Spinal cord (tissue), 10 donors: ENCODE measurements at places on chromosomes 12 and 14. TPM values are rescaled to one million over a fixed set of nuclear protein-coding genes. Genes with fewer than 3 reads are reported as not detected.
A peak's percentile ranks its signal among the peaks of the same experiment; 100 is the strongest.

DNA sequence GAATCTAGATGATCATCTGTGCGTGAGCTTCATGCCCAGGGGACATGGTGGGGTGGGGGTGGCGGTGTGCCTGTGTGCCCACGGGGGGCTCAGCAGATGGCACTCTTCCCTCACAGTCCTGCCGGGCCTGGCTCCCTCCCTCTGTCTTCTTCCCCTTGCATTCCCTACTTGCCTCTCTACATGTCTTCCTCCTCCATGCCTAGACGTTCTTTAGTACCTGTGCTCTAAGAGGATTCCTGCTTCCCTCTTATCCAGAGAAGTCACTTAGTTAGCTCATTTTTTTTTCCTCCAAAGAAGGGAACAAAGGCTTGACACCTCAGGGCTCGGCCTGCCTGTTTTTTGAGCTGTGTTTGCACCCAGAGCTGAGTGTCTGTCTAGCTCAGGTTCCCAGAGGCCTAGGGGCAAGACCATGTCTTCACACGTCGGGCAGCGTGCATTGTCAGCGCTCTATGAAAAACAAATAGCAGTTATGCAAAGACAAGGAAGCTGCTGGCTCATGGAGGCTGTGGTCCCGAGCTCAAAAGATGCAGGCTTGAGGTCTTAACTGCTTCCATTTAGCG lies 48.8 kb downstream of the NINJ2 start:
- no peak for DNase-seq

GRCh38 chr14:77186911-77187648 lies 5.5 kb downstream of the TMEM63C start:
- peak; percentile 30 for DNase-seq

DNA sequence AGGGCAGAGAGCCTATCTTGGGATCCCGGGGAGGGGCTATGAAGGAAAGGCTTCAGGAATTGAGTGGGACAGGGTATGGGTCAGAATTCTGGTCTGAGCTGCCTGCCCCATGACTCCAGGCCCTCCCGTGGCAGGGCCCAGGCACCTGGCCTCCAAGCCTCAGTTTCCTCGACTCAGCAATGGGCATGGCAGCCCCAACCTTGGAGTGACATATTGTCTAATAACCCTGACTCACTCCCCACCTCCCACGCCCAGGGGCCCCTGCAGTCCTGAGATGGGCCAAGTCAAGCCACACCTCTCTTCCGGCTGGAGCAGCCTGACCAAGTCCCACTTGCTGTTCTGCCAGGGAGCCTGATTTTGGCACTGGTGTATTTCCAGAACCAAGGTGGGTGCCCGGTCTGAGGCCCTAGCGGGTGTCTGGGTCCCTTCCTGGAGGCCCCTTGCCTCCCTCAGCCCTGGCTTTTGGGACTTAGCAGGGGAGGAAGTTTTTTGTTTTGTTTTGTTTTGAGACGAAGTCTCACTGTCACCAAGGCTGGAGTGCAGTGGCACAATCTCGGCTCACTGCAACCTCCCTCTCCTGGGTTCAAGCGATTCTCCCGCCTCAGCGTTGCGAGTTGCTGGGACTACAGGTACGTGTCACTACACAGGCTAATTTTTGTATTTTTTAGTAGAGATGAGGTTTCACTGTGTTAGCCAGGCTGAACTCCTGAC lies 40.3 kb upstream of the RCOR1 start:
- DNase-seq, result no peak

DNA sequence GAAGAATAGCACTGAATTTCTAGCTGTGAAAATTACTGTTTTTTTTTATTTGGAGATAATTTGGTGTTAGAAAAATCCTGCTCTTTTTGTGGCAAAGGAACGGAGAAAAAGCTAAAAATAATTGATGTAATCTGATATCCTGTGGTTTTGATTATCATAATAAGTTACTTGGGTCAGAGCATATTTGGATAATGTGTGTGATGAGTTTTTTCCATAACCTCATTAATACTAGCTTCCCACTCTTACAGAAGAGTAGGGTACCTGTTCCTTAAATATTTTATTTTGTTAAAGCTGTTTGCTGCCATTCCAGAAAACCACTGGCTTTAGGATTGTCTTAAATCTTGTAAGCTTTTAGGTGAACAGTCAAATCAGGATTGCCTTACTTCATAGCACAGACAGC lies 4.7 kb downstream of the PSMC6 start:
- no peak for DNase-seq

GRCh38 chr14:33307691-33308251 lies 369.1 kb downstream of the NPAS3 start:
- peak; percentile 68 for DNase-seq

- DNase-seq, result peak; percentile 50
Measured at GRCh38 chr14:70887737-70888499, 19.3 kb upstream of the PCNX1 start.

DNA sequence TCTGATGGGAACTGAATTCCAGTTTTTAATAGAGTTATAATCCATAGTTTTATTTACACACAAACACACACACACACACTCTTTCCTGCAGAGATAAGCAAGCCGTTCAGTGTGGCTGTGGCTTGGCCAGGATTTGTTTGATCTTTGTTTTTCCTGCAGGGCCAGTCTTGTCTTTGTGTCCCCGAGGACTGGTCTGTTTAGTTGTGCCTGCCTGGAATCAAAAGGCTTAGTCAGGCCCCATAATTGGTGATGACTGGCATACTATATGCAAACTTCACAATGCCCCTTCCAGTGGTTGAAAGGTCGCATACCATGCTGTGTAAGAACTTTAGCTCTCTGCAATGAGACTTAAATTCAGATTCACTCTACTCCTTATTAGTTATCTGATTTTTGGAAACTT lies 26.0 kb downstream of the WBP11 start:
- no peak for DNase-seq

DNA sequence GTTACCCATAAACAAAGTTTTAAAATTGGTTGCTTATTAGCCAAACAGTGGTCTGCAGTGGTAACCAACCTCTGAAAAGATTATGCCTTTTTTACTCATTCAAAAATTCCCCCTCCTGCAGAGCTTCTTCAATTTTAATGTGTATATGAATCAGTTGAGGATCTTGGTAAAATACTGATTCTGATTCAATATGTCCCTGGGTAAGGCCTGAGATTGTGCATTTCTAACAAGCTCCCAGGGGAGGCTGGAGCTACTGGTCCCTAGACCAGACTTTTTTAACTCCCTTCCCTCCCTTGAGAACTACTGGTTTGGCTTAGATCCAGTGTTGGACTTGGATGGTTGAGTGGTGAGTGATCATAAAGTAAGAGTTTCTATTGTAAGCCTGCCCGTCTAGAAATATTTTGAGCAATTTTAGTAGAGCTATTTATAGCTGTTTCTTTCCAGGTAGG lies 90.2 kb downstream of the FUT8 start:
- no peak for DNase-seq

GRCh38 chr12:124736115-124737039 lies 127.3 kb downstream of the SCARB1 start:
- no peak for DNase-seq

GRCh38 chr14:68784226-68784910 lies 8.5 kb downstream of the ZFP36L1 start:
- DNase-seq, result no peak

DNA sequence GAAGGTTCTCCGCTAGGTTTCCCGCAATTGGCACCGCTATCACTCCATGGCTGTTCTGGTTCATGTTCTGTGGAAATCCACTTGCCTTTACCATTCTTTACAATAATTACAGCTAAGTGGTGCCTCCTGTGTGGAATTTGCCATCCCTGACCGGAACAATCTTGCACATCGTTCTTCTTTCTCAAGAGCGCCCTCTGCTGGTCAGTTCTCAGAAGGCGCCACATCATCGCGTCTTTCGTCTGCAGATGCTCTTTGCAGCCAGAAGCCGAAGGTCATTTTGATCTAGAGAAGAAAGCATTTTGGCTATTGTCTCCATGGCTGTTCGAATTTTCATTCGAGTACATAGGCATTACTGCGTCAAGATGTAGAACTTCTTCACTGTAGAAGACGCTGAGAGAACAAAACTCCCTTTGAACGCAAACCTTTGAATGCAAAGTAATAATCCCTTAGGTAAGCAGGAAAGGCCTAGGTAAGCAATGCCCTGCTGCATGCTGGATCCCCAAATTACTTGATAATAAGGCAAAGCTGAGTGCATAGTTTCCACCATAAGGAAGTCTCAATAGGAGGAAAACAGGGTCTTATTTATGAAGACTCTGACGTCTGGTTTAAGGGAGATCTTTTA lies 10.1 kb upstream of the RTRAF start:
- peak; percentile 87 for DNase-seq

- no peak for DNase-seq
Measured at GRCh38 chr12:76276499-76277151, 71.6 kb downstream of the BBS10 start.

DNA sequence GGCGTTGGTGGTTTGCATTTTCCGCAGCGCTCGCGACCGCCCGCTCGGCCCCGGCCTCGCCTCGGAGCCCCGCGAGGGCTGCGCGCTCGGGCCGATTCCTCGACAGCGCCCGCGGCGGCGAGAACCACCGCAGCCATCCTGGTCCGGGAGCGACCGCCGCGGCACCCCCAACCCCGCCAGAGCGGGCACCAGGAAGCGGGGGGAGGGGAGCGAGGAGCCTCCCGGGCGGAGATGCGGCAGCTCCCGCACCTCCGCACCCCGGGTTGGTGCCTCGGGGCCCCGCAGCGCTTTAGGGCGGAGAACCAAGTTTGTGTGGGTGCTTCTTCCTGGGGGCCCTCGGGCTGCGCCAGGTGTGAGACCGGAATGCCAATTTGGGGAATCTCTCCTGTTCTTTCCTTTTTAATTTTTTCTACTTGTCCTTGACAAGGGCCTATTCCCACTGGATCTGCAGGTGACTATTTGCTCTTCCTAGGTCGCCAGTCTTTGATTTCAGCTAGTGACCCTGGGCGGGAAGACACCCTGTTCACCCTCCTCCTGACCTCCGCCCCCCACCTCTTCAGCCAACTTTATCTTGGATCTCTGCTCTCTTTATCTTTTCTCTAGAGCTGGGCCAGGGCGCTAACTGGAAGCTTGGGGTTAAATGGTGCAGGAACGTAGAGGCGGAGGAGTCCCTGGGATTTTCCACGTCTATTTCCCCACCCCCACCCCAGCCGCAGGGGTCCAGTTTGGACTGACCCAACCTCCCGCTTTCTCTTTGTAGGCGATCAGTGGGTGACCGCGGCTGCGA lies at the start of gene SOCS2:
TSS of gene SOCS2 (plus strand) at position 751 of the 787 bp plus-strand sequence. CDS start 223 bp downstream, outside the sequence.
- peak; percentile 74 for DNase-seq

DNA sequence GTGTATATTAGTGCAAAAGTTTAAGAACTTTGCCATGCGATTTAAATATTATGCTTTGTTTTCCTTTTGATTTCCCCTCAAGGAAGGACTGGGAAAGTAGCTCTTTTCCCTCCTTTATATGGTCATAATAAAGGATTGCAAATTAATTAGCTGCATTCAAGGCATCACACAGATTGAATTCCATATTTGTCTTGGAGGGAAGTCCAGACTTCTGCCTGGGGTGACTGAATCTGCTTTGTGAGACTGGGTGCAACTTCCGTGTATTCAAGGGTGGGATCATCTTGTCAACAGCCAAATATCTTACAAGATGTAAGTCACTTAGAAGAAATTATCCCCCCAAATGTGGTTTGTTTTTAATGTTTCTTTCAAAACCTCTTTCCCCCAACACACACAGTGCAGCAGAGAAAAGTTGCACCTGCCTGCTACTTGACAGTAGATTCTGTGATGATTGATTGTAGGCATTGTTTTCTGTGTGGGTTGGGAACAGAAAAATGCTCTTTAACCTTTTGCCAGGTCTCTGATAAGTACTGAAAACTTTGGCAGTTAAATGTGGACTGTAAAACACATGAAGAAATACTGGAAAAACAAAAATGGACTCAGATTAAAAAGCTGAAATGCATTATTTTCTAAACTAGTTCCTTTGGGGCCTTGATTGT lies 28.4 kb downstream of the STK38L start:
- DNase-seq, result no peak

GRCh38 chr12:2282318-2282717 lies 229.5 kb downstream of the CACNA1C start:
- peak; percentile 53 for DNase-seq

- DNase-seq, result no peak
Measured at GRCh38 chr12:56163533-56164344, 5.6 kb downstream of the MYL6 start.

DNA sequence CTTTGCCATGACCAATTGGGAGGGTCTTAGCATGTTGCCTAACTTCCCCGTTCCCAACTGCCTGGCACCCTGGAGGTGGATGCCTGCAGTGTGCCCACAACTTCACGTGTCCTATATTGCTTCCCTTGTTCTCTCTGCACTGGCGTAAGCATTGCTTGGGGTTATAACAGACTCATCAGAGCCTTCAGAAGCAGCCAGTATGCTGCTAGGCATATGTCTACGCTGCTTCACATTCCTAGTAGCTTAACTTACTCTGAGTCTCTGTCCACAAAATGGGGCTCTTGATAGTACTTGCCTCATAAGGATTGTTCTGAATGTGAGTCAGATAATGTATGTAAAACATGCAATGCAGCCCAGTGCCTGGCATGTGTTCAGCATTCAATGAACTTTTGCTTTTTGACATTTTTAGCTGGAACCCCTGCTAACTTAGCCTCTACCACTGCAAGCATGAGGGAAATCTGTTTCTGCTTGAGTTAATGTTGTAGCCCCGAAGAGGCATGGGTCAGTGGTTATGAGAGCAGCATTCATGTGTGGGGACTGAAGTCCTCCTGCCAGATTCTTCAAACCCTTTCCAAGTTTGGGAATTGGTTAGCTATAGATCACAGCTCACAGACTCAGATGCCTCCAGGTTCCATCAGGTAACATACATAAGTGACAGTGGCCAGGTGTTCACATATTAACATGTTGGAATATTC lies 2.8 kb downstream of the SLC5A8 start:
- no peak for DNase-seq

GRCh38 chr12:68263366-68263765 lies 10.0 kb upstream of the IL22 start:
- no peak for DNase-seq

GRCh38 chr12:18754124-18754707 lies 16.3 kb downstream of the CAPZA3 start:
- DNase-seq, result no peak

GRCh38 chr12:111275308-111275707 lies 93.6 kb downstream of the PHETA1 start:
- DNase-seq, result no peak

PRKAB1 gene
- total RNA-seq, result 21.1 TPM

KRT74 gene
- total RNA-seq, result 0.10 TPM

CISTR gene
- not detected for total RNA-seq

MYH6 gene
- total RNA-seq, result 0.11 TPM

FANCM gene
- total RNA-seq, result 16.2 TPM

TRHDE gene
- total RNA-seq, result 22.4 TPM

CCDC177 gene
- total RNA-seq, result 2.4 TPM

JDP2 gene
- 30.4 TPM for total RNA-seq

NOVA1 gene
- 58.2 TPM for total RNA-seq

CLEC4D gene
- total RNA-seq, result 0.06 TPM

SLC25A47 gene
- not detected for total RNA-seq

DEPDC4 gene
- 2.0 TPM for total RNA-seq

DHRS4 gene
- total RNA-seq, result 19.9 TPM

MAP3K9 gene
- 6.4 TPM for total RNA-seq

FGF23 gene
- 0.40 TPM for total RNA-seq

TAS2R14 gene
- total RNA-seq, result 13.3 TPM

WDR20 gene
- 20.4 TPM for total RNA-seq

CPNE6 gene
- total RNA-seq, result 55.7 TPM

RDH5 gene
- total RNA-seq, result 7.7 TPM

TMPRSS12 gene
- total RNA-seq, result not detected

CLEC4C gene
- total RNA-seq, result not detected

ANO2 gene
- total RNA-seq, result 11.7 TPM
